ENCODE measurements at places on chromosomes 5 and 9.

GRCh38 chr5:16065831-16066230 is 113.8 kb downstream of the MARCHF11 start:
- no peak for DNase-seq

DNA sequence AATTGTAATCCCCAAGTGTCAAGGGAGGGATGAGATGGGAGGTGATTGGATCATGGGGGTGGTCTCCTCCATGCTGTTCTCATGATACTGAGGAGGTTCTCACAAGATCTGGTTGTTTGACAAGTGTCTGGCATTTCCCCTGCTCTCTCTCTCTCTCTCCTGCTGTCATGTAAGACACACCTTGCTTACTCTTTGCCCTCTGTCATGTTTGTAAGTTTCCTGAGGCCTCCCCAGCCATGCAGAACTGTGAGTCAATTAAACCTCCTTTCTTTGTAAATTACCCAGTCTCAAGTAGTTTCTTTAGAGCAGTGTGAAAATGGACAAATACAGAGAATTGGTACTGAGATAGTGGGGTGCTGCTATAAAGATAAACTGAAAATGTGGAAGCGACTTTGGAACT is 207.9 kb downstream of the HINT1 start:
- DNase-seq = no peak

GRCh38 chr9:10032166-10032565 is 580.6 kb downstream of the PTPRD start:
- no peak for DNase-seq

GRCh38 chr5:82619097-82619496 is 340.9 kb upstream of the RPS23 start:
- DNase-seq = no peak

GRCh38 chr5:178214160-178214803 is 9.9 kb downstream of the HNRNPAB start:
- DNase-seq = no peak

DNA sequence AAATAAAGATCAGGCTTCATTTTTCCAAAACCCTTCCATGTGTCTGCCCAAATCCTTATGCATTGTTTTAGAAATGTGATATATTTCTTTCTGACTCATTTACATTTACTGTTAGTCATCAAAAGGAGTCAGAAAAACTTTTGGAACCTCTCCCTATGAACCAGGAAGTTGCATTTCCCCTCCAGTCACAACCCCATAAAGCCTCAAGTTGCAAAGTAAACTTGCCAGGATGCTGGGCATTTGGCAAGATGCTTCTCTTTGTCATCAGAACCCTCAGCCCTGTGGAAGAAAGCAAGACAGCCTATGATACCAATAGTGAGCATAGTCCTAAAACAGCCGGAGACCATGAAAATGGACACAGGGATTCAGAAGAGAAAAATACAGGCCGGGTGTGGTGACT is 84.2 kb downstream of the MUSK start:
- DNase-seq = no peak

GRCh38 chr9:78146241-78146640 is 89.6 kb upstream of the CEP78 start:
- no peak for DNase-seq

DNA sequence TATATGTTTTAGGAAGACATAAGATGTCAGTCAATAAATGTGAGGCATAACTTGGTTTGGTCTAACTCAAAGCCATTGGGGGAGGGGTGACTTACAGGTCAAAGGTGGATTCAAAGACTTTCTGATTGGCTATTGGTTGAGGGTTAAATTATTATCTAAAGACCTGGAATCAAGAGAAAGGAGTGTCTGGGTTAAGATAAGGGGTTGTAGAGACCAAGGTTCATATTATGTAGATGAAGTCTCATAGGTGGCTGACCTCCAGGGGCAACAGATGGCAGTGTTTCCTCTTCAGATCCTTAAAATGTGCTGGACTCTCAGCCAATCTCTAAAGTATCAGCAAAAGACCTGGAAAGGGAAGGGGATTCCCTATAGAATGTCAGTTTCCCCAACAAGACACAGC is 51.3 kb upstream of the MINAR2 start:
- DNase-seq = no peak

DNA sequence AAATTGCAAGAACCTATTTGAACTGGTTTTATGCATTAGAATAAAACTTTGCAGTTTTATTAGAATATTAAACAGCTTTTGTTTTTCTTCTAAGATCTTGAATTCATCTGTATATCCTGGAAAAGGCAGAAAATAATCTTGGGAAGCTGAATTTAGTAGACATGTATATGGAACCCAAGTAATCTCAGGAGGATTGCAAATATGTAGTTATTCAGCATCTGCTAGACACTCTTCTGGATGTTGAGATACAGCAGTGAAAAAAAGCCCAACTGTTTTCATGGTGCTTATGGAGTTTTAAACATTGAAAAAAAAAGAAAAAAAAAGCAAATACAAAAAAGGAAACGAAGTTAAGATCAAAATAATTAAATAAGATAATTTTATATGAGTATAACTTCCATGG is 922.2 kb upstream of the SEMA6A start:
- no peak for DNase-seq

- DNase-seq = no peak
Observed at GRCh38 chr9:34493972-34494535, 28.7 kb downstream of the ENHO start.

DNA sequence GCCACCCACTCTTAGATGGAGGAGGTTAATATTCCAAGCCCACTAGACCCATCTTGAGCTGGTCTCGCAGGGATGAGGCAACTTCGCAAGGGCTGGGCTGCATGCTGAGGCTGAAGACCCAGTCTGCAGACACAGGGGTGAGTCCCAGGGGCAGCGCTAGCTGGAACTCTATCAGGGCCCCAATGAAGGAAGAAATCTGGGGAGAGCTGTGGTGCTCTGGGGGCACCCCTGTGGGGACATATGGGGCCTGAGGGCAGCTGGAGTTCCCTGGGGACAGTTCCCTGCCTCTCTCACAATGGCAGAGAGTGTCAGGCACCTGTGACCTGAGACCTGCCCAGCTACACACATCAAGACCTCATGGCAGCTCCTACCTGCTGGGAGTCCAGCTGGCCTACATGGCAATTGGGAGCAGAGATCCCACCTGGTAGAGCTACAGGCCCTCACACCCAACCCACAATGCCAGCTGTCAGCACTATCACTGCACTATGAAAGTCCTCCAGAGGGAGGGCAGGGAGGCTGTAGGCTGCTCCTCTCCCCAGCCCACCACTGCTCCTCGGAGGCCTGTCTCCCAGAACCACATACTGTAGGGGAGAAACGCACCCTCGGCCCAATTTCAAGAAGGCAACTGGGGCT is 202.2 kb downstream of the GABBR2 start:
- no peak for DNase-seq

- DNase-seq = no peak
Observed at GRCh38 chr9:137286975-137287383, 9.5 kb downstream of the TOR4A start.

DNA sequence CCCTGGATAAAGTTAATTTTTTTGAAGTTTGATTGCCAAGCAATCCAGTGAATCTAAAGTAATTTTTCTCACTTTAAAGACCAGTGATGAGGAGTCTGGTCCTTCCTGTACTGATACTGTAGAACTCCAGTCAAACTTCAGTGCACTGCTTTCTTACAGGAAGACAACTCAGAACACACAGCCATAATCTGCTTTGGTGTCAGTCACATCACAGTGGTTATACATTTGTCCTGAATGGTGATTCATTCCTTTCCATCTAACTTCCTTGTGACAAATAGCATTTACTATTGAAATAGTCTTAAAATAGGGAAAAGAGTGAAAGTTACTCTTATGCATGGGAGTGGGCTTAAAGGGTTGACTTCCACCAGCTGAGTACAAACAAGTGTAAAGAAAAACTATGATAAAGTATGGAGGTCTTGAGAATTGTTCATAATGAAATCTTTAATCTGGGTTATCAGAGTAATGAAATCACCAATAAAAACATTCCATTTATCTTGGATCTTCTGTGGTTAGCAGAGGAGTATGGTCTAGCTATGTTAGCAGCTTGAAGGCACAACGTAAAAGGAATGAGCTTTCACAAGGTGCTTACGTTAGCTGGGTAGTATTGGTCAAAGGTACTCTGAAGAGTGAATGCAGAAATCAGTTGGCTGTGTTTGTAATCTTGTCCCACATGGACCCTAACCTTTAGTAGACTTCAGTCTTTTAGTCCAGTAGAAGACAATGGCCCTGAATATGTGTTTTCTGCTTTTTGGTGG is 41.5 kb downstream of the DCP2 start:
- DNase-seq = no peak

DNA sequence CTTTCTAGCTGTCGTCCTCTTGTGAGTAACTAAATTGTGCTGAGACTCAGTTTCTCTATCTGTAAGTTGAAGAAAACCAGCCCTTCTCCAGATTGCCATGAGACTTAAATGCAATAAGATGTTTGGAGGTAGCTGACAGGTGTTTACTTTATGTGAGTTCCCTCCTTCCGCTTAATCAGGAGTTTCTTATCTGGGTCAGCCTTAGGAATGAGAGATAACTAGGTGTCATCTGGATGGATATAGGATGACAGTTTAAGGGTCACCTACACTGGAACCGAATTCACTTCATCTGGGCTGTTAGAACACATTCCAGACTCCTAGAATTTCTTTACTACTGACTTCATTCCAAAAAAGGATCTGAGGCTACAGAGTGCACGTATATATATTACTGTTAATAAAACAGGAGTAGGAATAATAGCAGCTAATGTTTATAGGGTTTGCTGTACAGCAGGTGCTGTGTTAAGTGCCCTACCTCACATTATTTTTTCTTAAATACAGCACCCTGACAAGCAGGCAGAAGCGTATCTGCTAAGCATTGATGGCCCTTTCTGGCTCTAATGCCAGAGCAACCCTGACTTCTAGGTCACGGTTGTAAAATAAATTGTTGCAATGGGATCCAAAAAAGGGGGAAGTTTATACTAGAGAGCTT is 30.0 kb upstream of the CPEB4 start:
- DNase-seq = no peak

DNA sequence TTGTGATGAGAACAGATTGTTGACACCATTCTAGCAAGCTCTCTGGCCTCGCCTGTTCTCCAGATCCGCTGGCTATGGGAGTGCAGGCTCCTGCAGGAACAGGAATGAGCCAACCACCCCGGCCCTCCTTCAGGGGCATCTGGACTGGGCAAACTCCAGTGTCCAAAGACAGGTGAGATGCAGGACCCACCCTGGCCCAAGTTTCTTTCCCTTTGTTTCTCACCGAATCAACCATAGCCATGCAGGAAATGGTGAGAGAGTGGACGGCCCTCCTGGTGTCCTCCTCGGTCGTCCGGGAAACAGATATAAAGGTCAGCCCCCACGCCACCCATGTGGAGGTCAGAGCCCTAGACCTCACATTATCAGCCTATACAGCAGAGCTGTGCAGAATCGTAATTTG is 108.6 kb upstream of the IRX2 start:
- no peak for DNase-seq

- DNase-seq = no peak
Observed at GRCh38 chr9:68895741-68896478, 118.0 kb downstream of the PRKACG start.

DNA sequence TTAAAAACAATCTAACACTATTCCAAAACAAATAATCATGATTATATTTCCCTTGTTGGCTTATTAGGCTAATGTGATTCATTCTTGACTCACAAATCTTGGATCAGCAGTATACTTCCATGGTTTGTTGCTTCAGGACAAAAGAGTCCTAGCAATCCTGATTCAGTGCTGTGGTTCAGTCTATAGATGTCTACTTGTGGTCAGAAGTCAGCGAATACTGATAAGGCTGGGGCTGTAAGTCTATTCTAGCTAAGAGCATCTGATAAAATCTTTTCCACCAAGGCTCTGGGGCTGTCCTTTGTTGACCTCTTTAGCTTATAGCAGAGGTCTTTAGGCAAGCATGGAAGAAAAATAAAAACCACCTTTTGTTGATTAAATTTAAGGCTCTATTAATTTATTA is 4.4 kb upstream of the SMIM3 start:
- DNase-seq = no peak

GRCh38 chr9:123401879-123402513 is 46.0 kb downstream of the CRB2 start:
- no peak for DNase-seq

GRCh38 chr9:104256031-104256695 is 162.1 kb downstream of the SMC2 start:
- DNase-seq = no peak

DNA sequence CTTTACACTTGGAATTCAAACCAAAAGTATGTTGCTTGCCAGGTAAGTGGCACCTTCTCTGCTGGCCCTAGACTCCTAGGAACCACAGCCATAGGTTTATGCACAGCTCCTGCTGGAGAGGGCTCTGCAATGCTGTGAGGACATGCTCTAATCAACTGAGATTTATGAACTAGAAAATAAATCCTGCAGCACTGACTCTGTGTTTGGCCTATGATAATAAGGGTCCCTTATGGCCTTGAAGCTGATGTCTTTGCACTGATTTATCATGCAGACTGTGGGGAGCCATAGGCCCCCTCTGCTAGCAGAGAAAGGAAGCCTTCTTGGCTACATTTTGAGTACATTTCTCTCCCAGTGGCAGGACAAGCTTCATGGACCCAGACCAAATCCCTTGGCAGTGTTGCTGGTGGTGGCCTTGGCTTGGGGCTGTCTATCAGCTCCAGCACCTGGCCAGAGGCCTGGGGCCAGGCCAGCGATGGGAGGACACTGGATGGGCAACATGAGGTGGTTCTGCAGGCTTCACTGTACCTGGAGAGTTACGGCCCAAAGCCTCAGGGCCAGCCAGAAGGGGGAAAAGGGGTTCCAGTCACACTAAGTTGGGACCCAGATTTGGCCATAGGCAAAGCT is 178.0 kb downstream of the SEMA6A start:
- DNase-seq = no peak

GRCh38 chr9:120985819-120986222 is 59.2 kb upstream of the TRAF1 start:
- DNase-seq = no peak

DNA sequence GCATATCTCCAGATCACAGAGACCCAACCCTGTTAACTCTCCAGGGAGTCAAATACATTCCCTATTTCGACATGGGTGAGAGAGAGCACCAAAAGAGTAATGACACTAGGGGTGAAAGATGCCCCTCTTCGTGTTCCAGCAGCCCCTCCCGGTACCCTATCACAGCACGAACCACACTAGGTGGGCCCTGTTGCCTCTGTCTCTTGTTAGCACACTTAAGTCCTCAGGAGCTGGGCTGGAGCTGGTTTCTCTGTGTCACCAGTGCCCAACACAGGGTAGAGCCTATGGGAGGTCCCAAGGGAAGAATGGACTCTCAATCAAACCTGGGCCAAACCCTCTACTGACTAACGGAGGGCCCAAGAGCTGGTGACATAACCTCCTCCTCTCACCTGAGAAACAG is 1.2 kb downstream of the CDK20 start:
- no peak for DNase-seq

GRCh38 chr5:107426872-107427271 is 243.9 kb downstream of the EFNA5 start:
- DNase-seq = no peak

Measured in activated CD4-positive, CD25-positive, alpha-beta regulatory T cell treated with anti-CD3 and anti-CD28 coated beads, Interleukin-2, amount 50 U/mL, for 16 hours (primary cell).